Uterus (tissue), 4 donors: ENCODE measurements at places on chromosomes 11 and 22. TPM values are rescaled to one million over a fixed set of nuclear protein-coding genes. Genes with fewer than 3 reads are reported as not detected.
A peak's percentile ranks its signal among the peaks of the same experiment; 100 is the strongest.

Gene TEAD1
- 38.8 TPM for total RNA-seq

DNA sequence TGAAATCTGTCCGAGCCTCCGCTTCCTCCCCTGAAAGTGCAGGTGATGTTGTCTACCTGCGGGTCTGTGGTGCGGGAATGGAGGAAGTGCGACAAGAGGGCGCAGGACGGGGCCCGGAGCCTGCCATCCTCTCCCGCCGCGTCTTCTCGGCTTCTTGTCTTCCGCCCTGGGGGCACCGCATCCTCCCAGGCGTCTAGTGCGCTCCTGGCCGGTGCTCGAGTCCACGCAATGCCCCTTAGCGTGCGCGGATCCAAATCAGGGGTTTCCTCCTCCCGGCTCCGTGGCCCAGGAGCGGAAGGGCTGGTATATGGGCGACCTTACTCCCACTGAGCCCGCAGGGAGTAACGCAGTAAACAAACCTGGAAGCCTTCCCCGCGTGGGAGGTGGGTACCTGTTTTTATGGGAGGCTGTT, 405 bp downstream of the SFI1 start:
- DNase-seq: no peak
- H3K4me1 ChIP-seq: no peaks in the 10 kb centered on the region
- no peaks in the 10 kb centered on the region for H3K27me3 ChIP-seq
- peak overlapping the region; percentile 53 for H3K4me3 ChIP-seq

- H3K36me3 ChIP-seq: no peaks in the 10 kb centered on the region
- H3K4me3 ChIP-seq: no peak overlapping the region
- H3K4me1 ChIP-seq: no peaks in the 10 kb centered on the region
- no peak for DNase-seq
- H3K27ac ChIP-seq: no peak overlapping the region
- H3K27me3 ChIP-seq: no peaks in the 10 kb centered on the region
Measured at GRCh38 chr11:126426820-126427749, 71.6 kb downstream of the ST3GAL4 start.

Gene OR51I1
- total RNA-seq: not detected

GRCh38 chr11:70247042-70247709, 23.3 kb upstream of the PPFIA1 start:
- no peaks in the 10 kb centered on the region for H3K4me1 ChIP-seq
- no peak for DNase-seq
- no peaks in the 10 kb centered on the region for H3K27me3 ChIP-seq
- no peak overlapping the region for H3K4me3 ChIP-seq
- H3K27ac ChIP-seq: no peak overlapping the region

Gene APOL5
- total RNA-seq: not detected

DNA sequence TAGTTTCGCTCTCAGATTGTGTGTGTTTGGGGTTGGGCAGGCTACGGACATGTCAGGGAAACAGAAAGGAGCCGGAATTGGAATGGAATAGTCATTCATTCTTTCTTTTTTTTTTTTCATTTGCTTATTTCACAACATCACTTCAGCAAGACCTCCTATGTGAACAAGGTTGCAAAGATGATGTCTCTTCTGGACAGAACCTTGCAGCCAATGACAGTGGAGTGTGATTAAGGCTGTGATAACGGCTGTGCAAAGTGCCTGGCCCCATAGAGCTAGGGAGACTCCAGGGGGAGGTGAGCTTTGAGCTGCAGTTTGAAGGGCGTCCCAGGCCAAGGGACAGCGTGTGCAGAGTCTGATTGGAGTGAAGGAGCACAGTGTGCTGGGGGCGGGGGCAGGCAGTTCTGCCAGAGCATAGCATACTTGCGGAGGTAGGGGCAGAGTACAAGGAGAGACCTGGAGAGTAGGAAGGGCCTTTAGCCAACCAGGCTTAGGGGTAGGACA, 3.4 kb downstream of the TIGD3 start:
- H3K4me1 ChIP-seq: peaks cover 22% of the 10 kb centered on the region
- no peaks in the 10 kb centered on the region for H3K36me3 ChIP-seq
- H3K4me3 ChIP-seq: no peak overlapping the region
- no peaks in the 10 kb centered on the region for H3K27me3 ChIP-seq
- H3K27ac ChIP-seq: no peak overlapping the region

DNA sequence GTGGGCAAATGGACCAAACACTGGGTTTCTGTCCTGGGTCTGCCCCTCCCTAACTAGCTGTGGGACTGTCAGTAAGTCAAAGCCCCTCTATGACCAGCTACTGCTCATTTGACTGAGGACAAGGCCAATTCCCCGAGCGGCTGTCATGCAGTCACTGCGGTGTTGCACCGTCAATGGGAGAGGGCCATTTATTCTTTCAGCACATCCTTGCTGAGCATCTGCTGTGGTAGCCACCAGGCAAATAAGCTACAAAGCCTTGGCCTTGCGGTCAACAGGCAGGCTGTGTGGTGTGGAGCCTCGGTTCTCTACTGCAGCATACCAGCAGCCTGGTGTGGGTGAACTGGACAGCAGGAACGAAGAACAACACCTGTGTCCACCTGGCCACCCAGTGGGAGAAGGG, 25.8 kb upstream of the SERPIND1 start:
- DNase-seq: no peak
- no peaks in the 10 kb centered on the region for H3K36me3 ChIP-seq
- H3K4me1 ChIP-seq: no peaks in the 10 kb centered on the region
- no peak overlapping the region for H3K4me3 ChIP-seq
- peak overlapping the region; percentile 24 for H3K27ac ChIP-seq
- H3K27me3 ChIP-seq: no peaks in the 10 kb centered on the region

Gene CEP126
- 9.2 TPM for total RNA-seq

DNA sequence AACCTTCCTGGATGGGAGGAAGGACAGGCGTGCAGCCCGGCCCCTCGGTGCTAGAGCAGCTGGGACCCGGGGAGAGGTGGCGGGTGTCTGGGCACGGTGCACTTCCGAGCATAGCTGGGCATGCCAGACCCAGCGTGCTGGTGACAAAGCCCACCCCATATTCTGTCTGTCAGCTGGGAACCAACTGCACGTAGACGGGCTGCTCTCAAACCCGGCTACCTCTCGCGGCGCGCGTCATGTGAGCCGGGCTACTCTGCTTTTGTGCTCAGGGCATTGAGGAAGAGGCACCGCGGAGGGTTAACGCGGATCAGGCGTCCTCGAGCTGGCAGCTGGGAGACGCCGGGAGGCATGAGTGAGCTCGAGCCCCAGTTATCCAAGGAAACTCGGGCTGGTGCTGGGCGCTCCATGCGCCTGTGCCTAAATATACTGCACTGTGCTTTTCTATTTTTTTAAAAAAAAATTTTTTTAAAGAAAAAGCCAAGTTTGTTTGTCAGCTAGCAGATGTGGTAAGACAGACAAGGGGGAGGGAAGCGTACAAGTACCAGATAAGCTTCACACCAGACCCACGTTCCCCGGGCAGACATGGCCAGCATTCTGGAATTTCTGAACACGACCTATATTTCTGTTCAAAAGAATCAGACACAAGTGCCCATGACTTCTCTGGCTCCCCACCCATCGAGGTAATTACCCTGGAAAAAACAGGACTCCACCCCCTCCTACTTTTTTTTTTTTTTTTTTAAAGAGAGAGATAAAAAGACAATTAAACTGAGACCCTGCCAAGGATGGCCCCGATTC, 425.6 kb downstream of the SHANK2 start:
- H3K27ac ChIP-seq: no peak overlapping the region
- H3K4me3 ChIP-seq: no peak overlapping the region
- no peaks in the 10 kb centered on the region for H3K4me1 ChIP-seq
- H3K36me3 ChIP-seq: no peaks in the 10 kb centered on the region
- no peaks in the 10 kb centered on the region for H3K27me3 ChIP-seq
- DNase-seq: no peak

GRCh38 chr22:32765132-32765618, 36.3 kb upstream of the TIMP3 start:
- peak overlapping the region; percentile 71 for H3K27ac ChIP-seq
- H3K36me3 ChIP-seq: no peaks in the 10 kb centered on the region
- DNase-seq: no peak

DNA sequence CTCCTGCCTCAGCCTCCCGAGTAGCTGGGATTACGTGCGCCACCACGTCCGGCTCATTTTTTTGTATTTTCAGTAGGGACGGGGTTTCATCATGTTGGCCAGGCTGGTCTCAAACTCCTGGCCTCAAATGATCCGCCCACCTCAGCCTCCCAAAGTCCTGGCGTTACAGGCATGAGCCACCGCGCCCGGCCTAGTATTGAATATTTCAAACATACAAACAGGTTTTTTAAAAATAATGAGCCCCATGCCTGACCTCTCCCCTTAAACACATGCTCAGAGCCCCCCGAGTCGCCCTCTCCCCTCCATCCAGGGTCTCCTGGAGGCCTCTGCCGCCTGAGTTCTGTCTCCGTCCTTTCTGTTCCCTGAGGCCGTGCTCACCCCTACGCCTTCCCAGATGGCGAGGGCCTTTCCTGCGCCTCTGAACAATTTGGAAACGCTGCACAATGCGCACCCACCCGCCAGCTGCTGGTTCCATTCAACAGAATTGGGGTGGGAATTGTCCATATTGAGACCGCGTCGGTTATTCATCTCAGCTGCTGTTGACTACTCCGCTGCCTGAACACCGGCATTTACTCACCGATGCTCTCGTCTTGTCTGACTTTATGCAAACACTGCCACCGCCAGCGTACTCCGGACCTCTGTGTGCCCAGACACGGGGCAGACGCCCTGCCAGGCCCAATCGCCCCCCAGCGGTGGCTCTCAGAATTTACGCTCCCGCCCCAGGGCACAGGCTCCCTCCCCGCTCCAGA, 13.6 kb upstream of the RNH1 start:
- H3K27ac ChIP-seq: no peak overlapping the region
- no peaks in the 10 kb centered on the region for H3K27me3 ChIP-seq
- no peak for DNase-seq
- no peak overlapping the region for H3K4me3 ChIP-seq
- no peaks in the 10 kb centered on the region for H3K4me1 ChIP-seq

Gene SLC5A1
- total RNA-seq: 0.14 TPM

- H3K4me1 ChIP-seq: peaks cover 11% of the 10 kb centered on the region
- DNase-seq: no peak
- H3K27ac ChIP-seq: peak overlapping the region; percentile 93
- H3K4me3 ChIP-seq: no peak overlapping the region
- no peaks in the 10 kb centered on the region for H3K27me3 ChIP-seq
Measured at GRCh38 chr11:64861227-64861975, 16.9 kb upstream of the CDC42BPG start.

GRCh38 chr11:68479390-68479789, 18.8 kb downstream of the PPP6R3 start:
- H3K36me3 ChIP-seq: no peaks in the 10 kb centered on the region
- no peak overlapping the region for H3K4me3 ChIP-seq
- H3K27me3 ChIP-seq: no peaks in the 10 kb centered on the region

- H3K27me3 ChIP-seq: no peaks in the 10 kb centered on the region
- no peak for DNase-seq
- H3K4me1 ChIP-seq: no peaks in the 10 kb centered on the region
Measured at GRCh38 chr22:37007651-37008050, 11.6 kb downstream of the TST start.

Gene LUZP2
- total RNA-seq: 0.24 TPM

GRCh38 chr22:28009272-28009827, 90.3 kb upstream of the PITPNB start:
- no peak overlapping the region for H3K4me3 ChIP-seq
- peak; percentile 78 for DNase-seq
- no peaks in the 10 kb centered on the region for H3K4me1 ChIP-seq
- no peak overlapping the region for H3K27ac ChIP-seq

DNA sequence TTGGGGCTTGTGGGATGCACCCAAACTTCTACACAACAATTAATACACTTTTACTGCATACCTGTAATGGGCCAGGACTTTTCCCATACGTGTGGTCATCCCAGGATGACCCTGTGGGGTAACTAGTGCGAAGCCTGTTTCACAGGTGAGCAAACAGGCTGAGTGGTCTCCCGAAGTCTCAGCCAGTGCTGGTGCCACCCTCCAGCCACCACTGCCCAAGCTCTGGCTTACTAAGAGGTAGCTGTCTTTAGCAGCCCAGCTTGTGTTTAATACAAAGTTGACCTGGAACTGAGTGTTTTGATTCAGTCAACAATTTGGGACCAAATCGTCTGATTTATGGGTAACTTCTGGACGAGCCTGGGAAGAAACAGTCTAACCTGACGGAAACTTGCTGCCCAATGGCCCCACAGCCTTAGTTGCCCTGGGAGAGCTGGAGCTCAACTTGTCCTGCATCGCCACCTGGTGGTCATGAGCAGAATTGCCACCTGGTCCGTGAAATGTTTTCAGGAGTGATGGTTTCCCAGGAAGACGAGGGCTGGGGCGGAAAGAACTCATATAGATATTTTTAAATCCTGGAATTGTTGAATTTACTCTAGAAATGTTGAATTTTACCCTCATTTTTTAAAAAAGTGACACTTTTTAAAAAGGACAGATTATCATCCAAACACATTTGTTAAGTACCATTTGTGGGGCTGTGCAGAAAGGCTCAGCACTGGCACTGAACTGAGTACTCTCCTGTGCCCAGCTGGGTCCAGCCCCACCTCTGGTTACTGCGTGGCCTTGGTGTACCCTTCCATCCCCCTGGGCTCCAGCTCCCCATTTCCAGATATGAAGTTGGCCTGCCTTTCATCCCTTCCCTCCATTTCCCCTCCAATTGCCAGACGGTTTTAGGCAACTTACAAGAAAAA, 95.5 kb upstream of the PARVA start:
- no peak overlapping the region for H3K27ac ChIP-seq
- no peaks in the 10 kb centered on the region for H3K36me3 ChIP-seq
- peaks cover 5% of the 10 kb centered on the region for H3K4me1 ChIP-seq

Gene PRAME
- not detected for total RNA-seq

DNA sequence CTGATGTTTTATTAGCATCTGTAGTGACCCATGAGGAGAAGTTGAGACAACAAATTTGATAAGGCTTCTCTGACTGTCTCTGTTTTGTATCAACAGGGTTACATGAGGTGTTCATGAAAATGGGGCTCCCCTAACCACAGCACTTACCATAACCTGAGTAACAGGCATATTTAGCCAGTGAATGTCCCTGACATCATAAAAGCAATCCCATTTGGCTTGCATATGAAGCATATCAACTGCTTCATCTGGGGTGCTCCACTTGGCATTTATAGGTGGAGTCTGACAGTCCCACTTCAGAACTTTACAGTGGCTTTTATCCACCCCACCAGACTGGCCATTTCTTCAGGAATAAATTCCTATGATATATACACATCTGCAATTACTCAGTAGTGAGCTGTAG, 257.6 kb downstream of the LUZP2 start:
- no peaks in the 10 kb centered on the region for H3K4me1 ChIP-seq
- H3K27me3 ChIP-seq: no peaks in the 10 kb centered on the region
- no peak overlapping the region for H3K4me3 ChIP-seq
- no peaks in the 10 kb centered on the region for H3K36me3 ChIP-seq
- H3K27ac ChIP-seq: no peak overlapping the region

GRCh38 chr11:78857688-78858087, 283.0 kb upstream of the NARS2 start:
- no peak for DNase-seq
- H3K27me3 ChIP-seq: no peaks in the 10 kb centered on the region
- H3K4me3 ChIP-seq: no peak overlapping the region
- H3K27ac ChIP-seq: no peak overlapping the region

GRCh38 chr11:68523033-68523432, 62.5 kb downstream of the PPP6R3 start:
- H3K4me1 ChIP-seq: no peaks in the 10 kb centered on the region
- H3K27ac ChIP-seq: no peak overlapping the region
- H3K4me3 ChIP-seq: no peak overlapping the region
- H3K27me3 ChIP-seq: no peaks in the 10 kb centered on the region
